ENCODE measurements at places on chromosomes 4 and X.

DNA sequence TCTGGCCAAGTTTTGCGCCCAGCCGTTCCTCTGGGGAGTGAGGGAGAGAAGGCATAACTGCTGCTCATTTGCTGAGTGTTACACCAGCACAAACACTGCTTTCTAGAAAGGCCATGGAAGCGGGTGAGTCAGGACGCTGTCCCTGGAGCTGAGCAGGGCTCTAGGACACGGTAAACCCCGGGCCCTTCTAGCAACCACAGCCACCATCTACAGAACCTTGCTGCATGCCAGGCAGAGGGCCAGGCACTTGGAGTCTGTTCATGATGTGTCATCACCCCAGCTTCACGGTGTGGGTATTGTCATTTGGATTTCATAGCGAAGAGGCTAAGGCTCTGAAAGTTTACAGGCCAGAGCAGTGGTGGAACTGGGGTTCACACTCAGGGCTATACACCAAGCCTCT, 31.8 kb upstream of the C4orf50 start:
- no peak for DNase-seq

DNA sequence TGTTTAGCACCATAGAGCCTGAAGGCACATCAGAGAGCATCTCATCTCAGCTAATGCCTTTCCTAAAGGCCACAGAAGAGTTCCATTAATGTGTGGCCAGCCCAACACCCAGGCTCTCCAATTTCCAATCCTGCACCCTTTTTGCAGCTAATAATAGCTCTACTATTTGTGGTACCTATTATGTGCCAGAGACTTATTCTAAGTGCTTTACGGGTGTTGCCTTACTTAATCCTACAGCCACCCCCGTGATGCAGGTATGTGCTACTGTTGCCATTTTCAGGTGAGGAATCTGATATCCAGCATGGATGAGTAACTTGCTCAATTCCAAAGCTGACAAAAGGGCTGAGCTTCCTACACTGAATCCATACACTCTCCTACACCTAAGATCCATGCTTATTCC, 217.6 kb upstream of the GALNT7 start:
- DNase-seq, result no peak

DNA sequence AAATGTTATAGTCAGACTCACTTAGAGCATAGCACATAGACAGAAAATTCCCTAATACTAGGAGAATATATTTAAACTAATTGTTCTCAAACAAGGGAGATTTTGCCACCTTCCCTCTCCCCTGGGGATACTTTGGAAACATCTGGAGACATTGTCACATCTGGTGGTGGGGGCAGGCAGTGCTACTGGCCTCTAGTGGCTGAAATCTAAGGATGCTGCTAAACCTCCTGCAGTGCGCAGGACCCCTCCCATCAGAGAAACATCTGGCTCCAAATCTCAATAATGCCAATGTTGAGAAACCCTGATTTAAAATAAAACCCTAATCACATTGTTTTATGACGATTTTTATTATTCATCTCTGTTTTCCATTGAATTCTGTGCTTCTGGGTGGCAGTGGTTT, 244.9 kb downstream of the FRMPD4 start:
- no peak for DNase-seq

- DNase-seq, result no peak
These were observed 15.6 kb downstream of the PJA1 start for GRCh38 chrX:69149466-69150280.

DNA sequence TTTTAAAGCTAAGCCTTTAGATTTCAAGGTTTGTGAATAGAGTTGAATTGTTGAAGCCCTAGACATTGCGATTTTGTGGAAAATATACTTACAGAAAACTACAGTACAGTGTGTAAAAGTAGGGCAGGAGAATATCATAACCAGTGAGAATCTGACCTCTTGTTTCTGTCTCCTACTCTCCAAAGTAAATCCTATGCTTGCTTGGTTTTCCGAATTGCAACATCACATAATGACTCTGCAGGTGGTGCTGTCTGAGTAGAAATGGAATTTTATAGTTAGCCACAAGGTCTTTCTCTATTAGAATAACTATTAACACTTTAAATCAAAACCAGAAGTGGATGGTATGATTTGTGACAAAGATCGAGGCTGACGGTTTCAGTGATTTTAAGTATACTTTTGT, 505.6 kb downstream of the RAPGEF2 start:
- peak; percentile 51 for DNase-seq

Measured in fibroblast of lung (primary cell).